ENCODE measurements at places on chromosomes 1 and 21.

DNA sequence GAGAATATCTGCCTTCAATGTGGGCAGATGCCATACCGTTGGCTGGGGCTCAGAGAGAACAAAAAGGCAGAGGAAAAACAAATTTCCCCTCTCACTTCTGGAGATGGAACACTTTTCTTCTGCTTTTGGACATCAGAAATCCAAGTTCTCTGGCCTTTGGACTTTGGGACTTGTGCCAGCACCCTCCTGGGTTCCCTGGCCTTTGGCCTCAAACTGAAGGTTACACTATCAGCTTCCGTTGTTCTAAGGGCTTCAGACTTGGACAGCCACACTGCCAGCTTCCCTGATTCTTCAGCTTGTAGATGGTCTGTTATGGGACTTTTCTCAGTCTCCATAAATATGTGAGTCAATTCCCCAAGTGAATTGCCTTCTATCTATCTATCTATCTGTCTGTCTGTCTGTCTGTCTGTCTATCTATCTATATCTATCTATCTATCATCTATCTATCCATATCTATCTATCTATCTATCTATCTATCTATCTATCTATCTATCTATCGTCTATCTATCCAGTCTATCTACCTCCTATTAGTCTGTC lies 778.1 kb upstream of the TMPRSS15 start:
- DNase-seq = no peak

GRCh38 chr1:53051676-53052075 lies 10.3 kb upstream of the PODN start:
- no peak for DNase-seq

DNA sequence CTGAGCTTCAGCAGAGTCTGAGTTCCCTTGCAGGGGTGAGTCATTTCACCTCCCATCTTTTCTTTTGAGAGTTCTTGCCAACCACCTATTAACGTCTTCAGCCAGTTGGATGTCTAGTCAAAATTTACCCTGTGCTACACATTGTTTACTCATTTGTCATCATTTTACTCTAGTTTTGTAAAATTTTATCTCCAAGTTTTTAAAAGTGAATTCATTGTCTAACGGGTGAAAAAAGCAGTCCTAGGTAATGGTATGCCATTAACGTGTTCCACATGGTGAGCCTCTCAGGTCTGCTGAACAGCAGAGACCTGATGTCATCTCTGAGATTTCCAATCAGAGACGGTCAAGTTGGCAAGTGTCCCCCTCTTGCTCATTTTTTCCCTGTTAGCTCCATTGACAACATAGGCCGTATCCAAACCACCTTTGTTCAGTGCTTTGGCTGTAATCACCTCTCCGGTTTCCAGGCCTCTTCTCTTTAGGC lies 85.4 kb downstream of the TBX15 start:
- DNase-seq = no peak

DNA sequence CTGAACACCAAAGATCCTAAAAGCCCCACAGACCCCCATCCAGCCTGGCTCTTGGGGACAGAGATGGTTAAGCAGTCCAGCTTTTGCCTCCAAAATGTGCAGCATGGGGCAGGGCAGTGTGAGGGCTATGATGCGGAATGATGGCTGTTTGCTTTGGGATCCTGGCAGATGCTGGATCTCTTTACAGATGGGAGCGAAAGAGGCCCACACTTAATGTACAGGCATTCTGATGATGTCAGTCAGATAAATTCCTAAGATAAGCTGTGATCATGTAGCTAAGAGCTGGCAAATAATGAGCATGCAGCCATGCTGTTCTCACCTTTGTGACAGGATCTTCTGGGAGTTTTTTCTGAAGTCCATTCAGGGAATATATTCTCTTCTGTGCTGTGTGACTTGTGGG lies 17.6 kb upstream of the KCNQ4 start:
- peak; percentile 90 for DNase-seq

GRCh38 chr1:117599286-117600221 lies 6.3 kb upstream of the TENT5C start:
- DNase-seq = no peak

DNA sequence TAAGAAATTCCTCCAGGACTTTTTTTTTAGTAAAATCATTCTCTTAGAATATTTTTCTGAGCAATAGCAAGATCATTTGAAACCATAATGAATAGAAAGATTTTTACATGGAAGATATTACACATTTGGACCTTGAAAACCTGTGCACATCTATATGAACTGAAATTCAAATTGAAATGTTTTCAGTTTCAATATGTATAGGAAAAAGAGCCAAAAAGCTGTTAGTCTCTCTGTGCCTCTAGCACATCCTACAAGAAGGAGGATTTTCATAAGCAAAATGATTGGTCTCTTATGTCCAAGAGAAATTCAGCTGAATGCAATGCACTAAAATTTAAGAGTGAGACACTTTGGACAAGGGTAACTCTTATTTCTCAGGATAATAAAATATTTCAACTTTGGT lies 8.2 kb downstream of the HMCN1 start:
- DNase-seq = no peak

- no peak for DNase-seq
Measured at GRCh38 chr1:150257624-150258585, at the start of gene CA14. Gene CA14, plus strand, starts transcription at chr1:150257774. Its CDS starts 355 bp downstream, at chr1:150258129.

- DNase-seq = no peak
Measured at GRCh38 chr21:46039891-46040660, 57.8 kb upstream of the COL6A2 start.

GRCh38 chr1:109799445-109799844 lies 35.7 kb upstream of the EPS8L3 start:
- no peak for DNase-seq

- DNase-seq = no peak
Measured at GRCh38 chr1:245337829-245338484, 183.2 kb downstream of the KIF26B start.

- DNase-seq = no peak
Measured at GRCh38 chr1:87058343-87058649, 143.9 kb downstream of the HS2ST1 start.

- DNase-seq = peak; percentile 98
Measured at GRCh38 chr1:12143631-12144155, 23.1 kb upstream of the TNFRSF1B start.

DNA sequence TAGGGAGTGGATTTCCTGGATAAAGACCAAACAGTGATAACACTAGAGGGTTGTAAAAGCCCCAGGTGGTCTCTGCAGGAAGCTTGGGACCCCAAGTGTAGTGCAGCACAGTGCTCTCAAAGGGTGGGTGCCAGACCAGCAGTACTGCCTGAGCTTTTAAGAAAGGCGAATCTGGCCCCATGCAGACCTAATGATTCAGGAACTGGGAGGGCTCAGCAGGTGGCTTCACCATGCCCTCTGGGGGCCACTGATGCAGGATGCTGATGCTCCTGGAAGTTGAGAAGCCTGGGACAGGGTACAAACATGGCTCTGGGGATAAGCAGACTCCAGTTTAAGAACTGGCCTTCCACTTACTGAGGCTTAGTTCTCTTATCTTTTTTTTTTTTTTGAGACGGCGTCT lies 29.1 kb upstream of the NEK2 start:
- no peak for DNase-seq

DNA sequence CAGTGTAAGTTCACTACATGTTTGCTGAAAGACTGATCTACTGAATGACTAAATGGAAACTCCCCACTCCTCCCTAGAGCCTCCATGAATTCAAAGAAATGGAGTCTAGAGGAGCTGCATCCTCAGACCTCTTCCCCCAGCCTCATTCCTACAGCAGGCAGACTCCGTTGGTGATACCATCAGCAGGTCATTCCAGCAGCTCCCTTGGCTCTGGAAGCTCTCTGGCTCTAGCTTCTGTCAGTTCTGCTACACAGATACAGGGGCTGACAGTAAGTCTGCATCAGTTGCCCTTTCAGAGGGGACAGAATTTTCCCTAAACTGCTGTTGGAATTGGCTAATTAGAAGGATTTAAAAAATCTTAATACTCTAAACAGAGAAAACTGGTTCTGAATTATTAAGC lies 31.7 kb upstream of the DMRTA2 start:
- no peak for DNase-seq

DNA sequence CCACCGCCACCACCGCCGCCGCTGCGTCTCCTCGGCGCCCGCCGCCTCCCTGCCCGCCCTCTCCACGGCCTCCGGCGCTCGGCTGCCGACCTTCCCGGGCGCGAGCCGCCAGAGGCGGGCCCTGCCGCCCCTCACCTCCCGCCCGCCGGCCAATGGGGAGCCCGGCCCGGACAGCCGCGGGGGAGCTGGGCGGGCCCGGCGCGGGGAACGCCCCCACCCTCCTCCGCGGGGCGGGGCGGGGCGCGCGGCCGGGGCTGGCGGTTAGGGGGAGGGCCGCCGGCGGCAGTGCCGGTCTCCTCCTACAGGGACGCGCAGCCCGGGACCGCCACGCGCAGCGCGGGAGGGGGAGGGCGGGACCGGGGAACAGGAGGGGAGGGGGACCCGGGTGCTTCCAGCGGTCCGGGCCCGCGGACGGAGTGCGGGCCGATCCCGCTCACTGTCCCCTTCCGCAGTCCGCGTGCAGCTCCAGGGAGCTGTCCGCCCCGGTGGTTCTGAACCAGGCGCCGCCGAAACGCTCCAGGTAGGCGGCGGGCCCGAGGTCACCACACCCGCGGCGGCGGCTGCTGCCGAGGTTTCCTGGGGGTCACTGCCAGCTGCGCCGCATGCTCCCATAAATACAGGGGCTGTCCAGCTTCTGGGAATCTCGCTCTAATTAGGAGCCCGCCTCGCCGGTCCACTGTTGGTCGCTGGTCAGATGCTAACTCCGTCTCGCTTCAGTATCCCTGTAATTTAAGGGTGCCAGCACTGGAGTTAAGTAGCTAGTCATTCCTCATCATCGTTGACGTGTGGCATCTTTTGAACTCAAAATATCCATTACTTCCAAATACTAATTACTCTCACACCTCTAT lies at the start of gene PGBD5:
PGBD5 (minus strand) TSS at position 87 of the 848 bp plus-strand sequence. CDS start 404 bp downstream, outside the sequence.
- peak; percentile 67 for DNase-seq

- DNase-seq = no peak
Measured at GRCh38 chr1:201653233-201653632, 114.3 kb downstream of the NAV1 start.

DNA sequence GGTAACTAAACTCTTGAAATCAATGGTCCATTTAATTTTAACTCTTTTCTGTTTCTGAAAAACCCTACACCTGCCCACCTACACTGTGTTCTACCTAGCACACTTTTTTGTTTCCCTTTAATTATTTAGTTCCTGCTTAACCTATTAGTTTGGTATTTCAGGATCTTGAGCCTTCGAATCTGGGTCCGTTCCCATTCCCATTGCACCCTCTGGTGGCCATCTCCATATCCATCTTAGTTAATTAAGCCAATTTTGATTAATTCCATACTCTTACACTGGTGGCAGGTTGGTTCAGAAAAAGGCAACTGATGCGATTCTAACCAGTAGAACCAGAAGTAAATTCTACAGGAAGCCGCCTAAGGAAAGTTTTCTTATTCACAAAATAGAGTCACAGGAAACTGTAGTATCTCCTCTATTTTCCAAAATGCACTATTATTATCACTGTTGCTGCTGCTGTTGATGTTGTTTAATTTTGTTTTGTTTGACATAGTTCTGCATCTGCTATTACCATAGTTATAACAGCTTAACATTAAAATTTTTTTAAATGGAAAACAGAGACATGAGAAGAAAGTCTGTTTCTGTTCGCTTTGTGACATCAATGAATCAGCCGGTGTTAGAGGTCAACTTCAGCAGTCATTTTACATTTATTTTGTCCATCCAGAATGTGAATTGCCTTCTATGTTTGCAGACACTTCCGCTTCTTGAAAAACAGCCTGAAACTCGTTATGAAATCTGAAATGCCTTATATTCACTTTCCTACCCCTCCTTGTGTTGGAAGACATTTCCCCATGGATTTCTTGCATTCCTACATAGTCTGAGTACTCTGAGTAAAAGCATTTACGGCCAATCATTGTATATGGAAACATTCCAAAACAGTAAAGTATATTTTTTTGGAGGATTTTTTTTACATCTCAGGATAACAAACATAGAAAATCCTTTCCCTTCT lies 115.5 kb upstream of the NCAM2 start:
- peak; percentile 1 for DNase-seq

DNA sequence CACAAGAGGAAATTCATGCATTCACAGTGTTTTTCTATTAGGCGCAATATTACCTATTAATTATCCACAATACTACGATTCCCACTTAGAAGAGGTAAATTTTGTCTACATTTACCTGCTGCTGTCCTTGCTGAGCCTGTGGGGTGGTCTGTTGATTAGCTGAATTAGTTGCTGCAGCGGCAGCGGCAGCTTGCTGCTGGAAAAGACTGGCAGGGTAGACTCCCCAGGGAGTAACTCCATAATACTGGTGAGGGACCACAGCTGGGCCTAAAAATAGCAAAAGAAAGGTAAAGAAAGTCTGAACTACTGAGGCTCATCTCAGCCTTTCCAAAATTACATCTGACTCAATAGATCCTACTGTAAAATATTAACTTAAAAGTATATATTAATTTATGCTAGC lies 66.0 kb upstream of the SDC3 start:
- no peak for DNase-seq

- DNase-seq = no peak
Measured at GRCh38 chr1:182485861-182486260, 35.9 kb downstream of the RGSL1 start.

- no peak for DNase-seq
Measured at GRCh38 chr1:31396633-31397351, 16.2 kb upstream of the SERINC2 start.

GRCh38 chr1:2856066-2856390 lies 54.5 kb upstream of the TTC34 start:
- no peak for DNase-seq

- no peak for DNase-seq
Measured at GRCh38 chr1:11784256-11784992, 21.3 kb downstream of the MTHFR start.

- DNase-seq = no peak
Measured at GRCh38 chr21:33063375-33063883, 6.5 kb upstream of the OLIG1 start.

- no peak for DNase-seq
Measured at GRCh38 chr1:85628791-85629531, 48.4 kb downstream of the CCN1 start.

- DNase-seq = no peak
Measured at GRCh38 chr1:52613636-52614373, 11.6 kb downstream of the GPX7 start.

DNA sequence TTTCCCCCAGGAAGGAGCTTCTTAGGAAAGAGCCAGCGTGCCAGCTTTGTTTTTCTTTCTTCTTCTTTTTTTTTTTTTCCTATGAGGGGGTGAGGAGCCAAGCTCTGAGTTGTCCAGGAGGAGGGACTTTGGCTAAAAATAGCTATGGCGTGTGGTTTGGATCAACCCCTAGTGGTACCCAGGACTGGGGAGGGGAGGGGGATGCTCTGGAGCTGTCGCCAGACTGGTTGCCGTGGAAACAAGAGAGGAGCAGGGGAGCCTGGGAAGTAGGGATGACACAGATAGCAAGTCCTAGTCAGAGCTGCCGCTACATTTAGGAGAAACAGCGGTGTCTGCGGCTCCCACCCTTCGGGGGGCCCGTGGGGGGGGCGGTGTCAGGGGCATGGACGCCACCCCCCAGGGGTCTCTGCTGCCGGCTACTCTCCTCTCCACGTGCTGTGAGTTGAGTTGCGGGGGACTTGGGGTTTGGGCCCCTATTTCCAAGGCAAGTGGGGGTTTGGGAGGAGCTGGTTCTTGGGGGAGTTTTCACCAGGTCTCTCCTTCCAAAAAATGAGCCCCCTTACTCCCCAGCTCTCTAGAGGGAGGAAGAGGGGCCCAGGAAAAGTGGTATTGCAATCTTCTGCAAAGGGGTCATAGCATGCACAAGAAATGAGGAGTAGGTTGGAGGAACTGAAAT lies at the start of gene KCNJ9:
KCNJ9 (plus strand) TSS at position 278 of the 676 bp plus-strand sequence. CDS start 2,493 bp downstream, outside the sequence.
- no peak for DNase-seq

Measured in trophoblast cell (in vitro differentiated cells and primary cell).